ENCODE measurements at places on chromosomes 7 and 10. TPM values are rescaled to one million over a fixed set of nuclear protein-coding genes. Genes with fewer than 3 reads are reported as not detected.

The AGK gene
- 28.7 TPM for total RNA-seq

The WNT8B gene
- not detected for total RNA-seq

GRCh38 chr10:71520042-71520441 lies 123.3 kb downstream of the CDH23 start:
- DNase-seq, result no peak

DNA sequence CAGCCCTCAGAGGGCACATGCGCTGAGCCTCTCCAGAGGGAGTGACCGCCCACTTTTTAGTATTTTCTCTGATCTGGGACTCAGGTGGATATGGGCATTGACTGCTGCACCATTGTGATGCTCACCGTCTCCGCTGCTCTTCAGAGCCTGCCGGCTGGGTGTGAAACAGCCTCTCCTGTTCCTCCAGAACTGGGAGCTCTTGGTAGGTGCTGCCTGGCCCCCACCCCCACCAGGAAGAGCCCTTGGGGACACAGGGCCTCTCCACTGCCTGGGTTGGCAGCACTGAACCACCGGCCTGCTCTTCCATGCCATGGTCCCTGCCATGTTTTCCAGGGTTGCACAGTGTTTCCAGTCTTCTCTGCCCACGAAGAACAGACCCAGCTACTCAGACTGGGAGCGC lies 36.3 kb downstream of the ARHGAP22 start:
- DNase-seq, result no peak

GRCh38 chr10:104774234-104774633 lies 133.1 kb downstream of the SORCS3 start:
- DNase-seq, result no peak
